ENCODE measurements at places on chromosomes 2 and 18. TPM values are rescaled to one million over a fixed set of nuclear protein-coding genes. Genes with fewer than 3 reads are reported as not detected.

Gene NT5C1B
- total RNA-seq, result not detected

Gene CBLN2
- total RNA-seq, result not detected

Gene DARS1
- 40.1 TPM for total RNA-seq

Gene VIL1
- not detected for total RNA-seq

Gene KIF1A
- under 0.01 TPM for total RNA-seq

Gene ABCB11
- not detected for total RNA-seq

Gene IL36B
- not detected for total RNA-seq

Gene AGXT
- not detected for total RNA-seq

Gene SERPINB10
- not detected for total RNA-seq

Gene OLA1
- 98.6 TPM for total RNA-seq

Gene RNU2-63P
- total RNA-seq, result 93.7 TPM

All from dermis lymphatic vessel endothelial cell (primary cell).